ENCODE measurements at places on chromosomes 16 and 17.

- no peak for DNase-seq
These were observed 29.1 kb upstream of the MED13 start for GRCh38 chr17:62094175-62094574.

GRCh38 chr17:2195729-2196128, 107.9 kb downstream of the SMG6 start:
- no peak for DNase-seq

DNA sequence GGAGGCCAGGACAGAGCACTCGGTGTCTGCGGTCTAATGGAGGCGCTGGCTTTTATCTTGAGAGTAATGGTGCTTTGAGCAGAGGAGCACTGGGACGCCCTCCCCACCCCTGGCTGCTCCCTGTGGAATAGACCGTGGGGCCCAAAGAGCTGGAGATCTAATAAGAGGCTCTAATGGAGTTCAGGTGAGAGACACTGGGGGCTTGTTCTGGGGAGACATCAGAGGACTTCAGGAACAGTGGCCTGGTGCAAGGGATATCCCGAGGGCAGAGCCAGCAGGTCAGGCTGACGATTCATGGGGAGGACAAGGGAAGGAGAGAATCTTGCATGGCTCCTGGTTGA, 9.5 kb upstream of the KRT19 start:
- no peak for DNase-seq

DNA sequence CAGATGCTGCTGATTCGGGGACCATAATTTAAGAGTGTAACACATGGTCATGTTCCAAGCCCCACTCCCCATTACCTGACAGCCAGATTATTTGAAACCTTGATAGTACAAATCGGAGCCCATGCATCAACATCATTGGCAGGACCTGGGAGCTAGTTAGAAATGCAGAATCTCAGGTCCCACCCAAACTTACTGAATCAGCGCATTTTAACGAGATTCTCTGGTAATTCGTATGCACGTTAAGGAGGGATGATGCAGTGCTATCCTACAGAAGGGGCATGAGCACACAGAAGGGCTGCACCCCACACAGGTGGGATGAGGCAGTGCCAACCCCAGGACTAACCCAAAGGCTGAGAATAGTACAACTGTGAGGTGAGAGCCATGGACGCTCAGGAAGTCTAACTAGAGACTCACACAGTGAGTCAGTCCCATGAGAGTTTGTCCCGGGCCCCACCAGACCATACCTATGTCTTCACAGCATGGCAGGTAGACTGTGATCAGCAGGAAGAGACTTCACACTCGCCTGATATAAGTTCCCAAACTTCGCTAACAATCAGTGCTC, 64.9 kb downstream of the ZNF18 start:
- no peak for DNase-seq

DNA sequence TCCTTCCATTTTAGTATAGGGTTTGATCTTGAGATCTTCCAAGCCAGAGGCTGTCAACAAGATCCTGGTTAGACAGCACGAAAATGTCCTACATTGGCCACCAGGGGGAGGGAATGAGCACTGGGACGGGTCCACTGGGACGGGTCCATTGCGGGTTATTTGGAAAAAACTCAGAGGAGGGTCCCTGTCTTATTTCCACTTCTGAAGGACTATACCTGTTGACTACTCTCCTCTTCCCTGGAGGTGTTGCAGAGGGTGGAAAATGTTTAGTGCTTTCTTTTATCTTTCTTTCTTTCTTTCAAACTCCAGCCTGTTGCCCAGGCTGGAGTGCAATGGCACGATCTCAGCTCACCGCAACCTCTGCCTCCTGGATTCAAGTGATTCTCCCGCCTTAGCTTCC, 2.5 kb downstream of the TTLL6 start:
- DNase-seq = no peak

DNA sequence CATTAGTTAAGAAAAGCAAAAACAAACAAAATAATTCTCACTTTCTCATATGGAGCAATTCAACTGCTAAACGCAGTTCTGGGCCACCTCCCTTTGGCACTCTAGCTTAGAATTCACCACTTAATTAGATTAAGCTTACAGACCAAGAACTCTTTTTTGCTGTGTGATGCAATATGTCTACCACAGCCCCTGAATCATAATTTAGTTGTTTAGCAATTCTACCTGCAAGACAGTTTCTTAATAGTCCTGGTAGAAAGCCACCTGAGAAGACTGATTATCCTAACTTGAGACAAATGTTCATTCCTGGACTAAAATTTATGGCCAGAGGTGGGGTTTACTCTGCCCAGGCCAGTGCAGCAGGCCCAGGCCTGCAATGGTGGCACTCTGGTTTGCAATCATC, 205.9 kb downstream of the HS3ST3A1 start:
- no peak for DNase-seq

- no peak for DNase-seq
These were observed 34.4 kb downstream of the GNA13 start for GRCh38 chr17:65022137-65022536.

DNA sequence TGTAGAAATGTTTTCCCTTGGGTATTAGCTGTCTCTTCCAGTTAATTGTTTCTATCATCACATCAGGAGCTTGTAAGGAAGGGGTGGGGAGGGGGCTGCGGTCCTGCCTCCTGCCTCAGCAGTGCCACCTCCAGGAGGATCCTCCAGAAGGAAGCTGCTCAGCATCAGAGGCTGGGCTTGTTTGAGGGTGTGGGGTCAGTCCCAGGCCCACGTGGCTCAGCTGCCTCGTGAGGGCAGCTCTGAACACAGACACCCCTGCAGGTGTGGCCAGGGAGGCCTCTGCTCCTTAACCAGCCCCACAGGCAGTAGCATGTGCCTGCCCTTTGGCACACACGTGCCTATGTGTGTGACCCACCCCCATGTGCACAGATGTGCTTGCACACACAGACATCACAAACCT, 46.3 kb downstream of the MRM1 start:
- DNase-seq = no peak

DNA sequence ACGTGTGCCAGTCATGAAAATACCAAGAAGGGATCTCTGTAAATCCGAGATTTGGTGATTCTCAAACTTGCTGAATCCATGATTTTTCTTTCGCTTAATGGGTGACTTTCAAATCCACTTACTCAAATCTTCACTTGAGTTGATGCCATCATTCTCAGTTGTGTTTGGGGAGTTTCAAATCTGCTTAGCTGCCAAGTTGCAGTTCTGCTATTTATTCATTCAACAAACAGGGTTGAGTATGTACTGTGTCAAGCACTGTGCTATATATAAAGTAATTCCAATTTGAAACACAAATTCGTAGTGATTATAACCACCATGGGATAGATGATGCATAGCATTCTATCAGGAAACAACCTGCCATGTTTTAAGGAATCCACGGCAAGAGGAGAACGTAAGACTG, 394.3 kb downstream of the CDH13 start:
- no peak for DNase-seq

DNA sequence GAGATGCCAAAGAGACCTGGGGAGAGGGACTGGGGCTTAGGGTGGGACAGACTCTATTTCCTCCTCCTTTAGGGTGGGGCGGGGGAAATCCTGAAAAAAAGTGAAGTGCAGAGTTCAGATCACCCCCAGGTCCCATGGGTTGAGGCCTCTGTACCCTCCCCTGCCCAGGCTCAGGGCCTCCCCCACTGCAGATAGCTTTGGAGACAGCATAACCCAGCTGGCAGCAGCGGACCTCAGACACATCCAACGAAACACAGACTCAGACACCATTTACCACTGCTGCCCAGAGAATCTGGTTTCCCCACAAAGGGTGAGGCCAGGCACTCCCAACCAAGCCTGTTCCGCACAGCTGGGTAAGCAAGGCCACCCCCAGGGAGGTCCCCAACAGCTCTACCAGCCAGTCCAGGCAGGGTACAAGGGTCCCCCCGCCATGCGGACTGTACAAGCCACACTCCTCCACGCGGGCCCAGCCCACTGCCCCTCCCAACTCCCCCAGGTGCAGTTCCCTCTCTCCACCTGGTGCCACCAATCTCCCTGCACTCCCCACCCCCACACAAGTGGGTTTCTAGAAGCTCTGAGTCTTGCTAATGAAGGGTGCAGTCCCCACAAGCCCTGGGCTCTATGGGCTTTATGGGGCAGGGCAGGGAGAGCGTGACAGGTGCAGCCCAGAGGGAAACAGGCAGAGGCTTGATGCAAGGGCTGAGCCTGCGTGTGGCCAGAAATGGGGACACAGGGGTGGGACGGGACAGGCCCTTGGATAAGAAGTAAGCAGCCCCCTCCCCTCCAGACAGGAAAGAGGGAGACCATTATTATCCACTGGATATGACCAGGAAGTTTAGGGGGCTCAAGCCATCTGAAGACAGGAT, 8.9 kb downstream of the RHBDF2 start:
- no peak for DNase-seq

DNA sequence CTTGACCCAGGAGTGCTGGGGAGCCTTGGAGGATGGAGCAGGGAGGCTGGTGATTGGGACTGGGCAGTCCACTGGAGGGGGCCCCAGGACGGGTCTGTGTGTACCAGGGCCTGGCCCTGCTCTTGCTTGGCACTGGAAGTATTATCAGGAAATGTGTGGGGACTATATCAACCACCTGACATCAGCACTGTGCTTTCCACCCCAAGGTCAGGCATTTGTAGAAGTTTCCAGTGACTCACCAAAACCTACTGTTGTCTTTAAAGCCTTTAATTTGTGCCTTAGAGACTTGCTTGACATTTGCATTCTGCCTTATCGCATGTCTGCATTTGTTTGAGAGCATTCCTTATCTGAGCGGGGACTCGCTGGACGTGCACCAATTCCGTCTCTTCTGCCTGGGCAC, 323.1 kb downstream of the FOXL1 start:
- DNase-seq = no peak

GRCh38 chr17:6100891-6101500, 30.8 kb downstream of the WSCD1 start:
- no peak for DNase-seq

- no peak for DNase-seq
These were observed 7.7 kb upstream of the RBFOX3 start for GRCh38 chr17:79618383-79619067.

- no peak for DNase-seq
These were observed 16.2 kb downstream of the RPH3AL start for GRCh38 chr17:336110-337021.

- DNase-seq = no peak
These were observed 37.2 kb upstream of the TBX2 start for GRCh38 chr17:61362396-61362795.

GRCh38 chr16:31874366-31875111, 932 bp downstream of the ZNF267 start:
- DNase-seq = no peak

DNA sequence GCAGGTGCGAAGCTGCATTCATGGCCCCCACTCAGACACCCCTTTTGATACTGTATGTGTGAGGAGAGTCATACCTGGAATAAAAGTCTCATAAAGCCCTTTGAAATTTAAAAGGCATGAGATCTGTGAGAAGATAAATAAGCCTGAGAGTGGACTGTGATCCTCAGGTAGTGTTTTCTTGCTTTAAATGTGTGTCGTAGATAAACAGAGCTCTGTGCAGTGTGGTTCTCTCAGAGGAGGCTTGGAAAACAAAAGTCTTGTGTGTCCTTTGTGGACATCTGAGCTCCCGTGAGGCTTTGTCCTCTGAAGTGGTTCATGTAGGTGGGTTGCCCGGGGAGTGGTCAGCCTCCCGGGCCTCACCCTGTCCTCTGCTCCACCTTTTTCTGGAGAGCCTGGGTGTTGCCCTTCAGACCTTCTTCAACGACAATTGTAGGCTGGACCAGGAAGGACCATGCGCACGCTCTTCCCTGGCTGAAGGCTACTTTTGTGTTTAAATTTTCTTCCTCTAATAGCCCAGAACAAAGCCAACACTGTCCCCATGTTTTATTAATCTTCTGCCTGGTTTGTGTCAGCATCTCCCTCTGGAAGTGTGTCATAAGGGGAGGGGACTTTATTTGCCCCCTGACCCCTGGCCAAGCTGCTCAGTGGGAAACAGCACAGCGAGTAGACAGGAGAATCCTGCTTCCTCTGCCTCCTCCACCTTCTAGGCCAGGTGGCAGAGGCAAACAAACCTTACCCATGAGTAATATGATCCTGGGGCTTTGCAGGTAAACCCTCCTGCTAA, 151.2 kb downstream of the MSI2 start:
- DNase-seq = no peak

DNA sequence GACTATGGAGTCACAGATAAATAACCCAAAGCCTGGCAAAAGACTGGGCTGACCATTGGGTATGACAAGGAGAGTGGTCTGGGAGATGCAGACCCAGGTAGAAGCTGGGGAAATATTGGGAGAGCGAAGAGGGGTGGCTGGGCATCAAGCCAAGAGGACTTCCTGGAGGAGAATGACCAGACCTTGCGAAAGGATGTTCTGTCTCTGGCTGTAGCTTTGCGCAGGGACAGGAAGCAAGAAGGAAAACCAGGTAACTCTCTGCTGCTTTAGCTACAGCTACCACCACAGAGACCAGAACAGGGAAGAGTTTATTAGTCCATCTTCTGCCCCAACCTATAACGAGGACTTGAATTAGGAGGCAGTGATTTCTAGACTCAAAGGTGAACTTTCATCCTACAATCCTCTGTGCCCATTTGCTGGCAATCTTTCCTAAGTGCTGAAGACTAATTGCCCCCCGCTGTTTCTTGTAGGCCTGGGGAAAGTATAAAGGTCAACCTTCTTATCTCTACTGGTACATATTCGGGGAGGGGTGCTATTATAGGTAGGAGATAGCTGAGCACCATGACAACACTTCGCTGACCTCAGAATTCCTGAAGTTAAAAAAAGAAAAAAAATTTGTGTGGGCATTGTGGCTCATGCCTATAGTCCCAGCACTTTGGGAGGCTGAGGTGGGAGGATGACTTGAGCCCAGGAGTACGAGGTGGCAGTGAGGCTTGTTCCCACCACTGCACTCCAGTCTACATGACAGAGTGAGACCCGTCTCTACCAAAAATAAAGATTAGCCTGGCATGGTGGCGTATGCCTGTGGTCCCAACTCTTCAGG, 19.1 kb upstream of the KIFC3 start:
- no peak for DNase-seq

DNA sequence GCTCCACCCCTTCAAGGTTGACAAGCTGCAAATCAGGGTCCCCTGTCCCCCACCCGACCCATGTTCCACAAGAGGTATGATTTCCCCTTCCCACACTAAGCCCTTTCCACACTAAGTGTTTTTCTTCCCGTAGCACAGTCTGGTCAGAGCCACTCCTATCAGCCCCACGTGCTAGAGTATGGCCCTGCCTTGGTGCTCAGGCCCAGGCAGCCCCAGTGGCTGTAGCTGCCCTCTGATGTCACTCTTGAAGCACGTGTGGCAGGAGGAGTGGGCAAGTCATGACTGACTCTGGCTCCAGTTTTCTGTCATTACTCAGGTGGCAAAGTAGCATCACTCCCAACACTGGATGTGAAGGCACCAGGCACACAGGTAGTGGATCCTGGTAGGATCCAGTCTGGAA, 35.4 kb upstream of the ERN1 start:
- no peak for DNase-seq

Data from thoracic aorta (tissue), 2 donors.